ENCODE measurements at places on chromosomes 1 and 21. TPM values are rescaled to one million over a fixed set of nuclear protein-coding genes. Genes with fewer than 3 reads are reported as not detected.

Gene RGS13
- total RNA-seq, result 0.60 TPM

Gene AADACL3
- total RNA-seq, result not detected

Gene ELAVL4
- not detected for total RNA-seq

Gene SLC45A3
- total RNA-seq, result 7.4 TPM

Gene PADI1
- not detected for total RNA-seq

Gene SPRR2F
- total RNA-seq, result not detected

Gene C8A
- total RNA-seq, result not detected

Gene LYPD8
- not detected for total RNA-seq

Gene OPRD1
- total RNA-seq, result not detected

Gene CFHR2
- total RNA-seq, result not detected

Gene PHLDA3
- total RNA-seq, result not detected
